Epithelial cell of alveolus of lung (primary cell): ENCODE measurements at places on chromosomes 1 and 21. TPM values are rescaled to one million over a fixed set of nuclear protein-coding genes. Genes with fewer than 3 reads are reported as not detected.

The SNAPIN gene
- 58.3 and 61.5 TPM in 2 replicates for total RNA-seq

The THEMIS2 gene
- total RNA-seq = 12.8 and 14.2 TPM in 2 replicates

The PBX1 gene
- total RNA-seq = 26.6 and 120 TPM in 2 replicates

The LIN9 gene
- total RNA-seq = 3.9 and 5.6 TPM in 2 replicates

The SLC45A1 gene
- total RNA-seq = 4.3 and 7.2 TPM in 2 replicates

The ZFP69 gene
- 3.0 TPM in 2 replicates for total RNA-seq

The PRDM16 gene
- 0.65 TPM in 1 of 2 replicates, not detected in the other for total RNA-seq

The MTFR1L gene
- total RNA-seq = 38.8 and 66.0 TPM in 2 replicates

The DLGAP3 gene
- total RNA-seq = under 0.01 and 0.08 TPM in 2 replicates

The SPRR3 gene
- not detected in 2 replicates for total RNA-seq

The CCDC27 gene
- total RNA-seq = not detected in 2 replicates

The LYPD8 gene
- not detected in 2 replicates for total RNA-seq

The RIMS3 gene
- total RNA-seq = 0.16 and 0.52 TPM in 2 replicates

The SLC5A9 gene
- total RNA-seq = not detected in 2 replicates

The NCF2 gene
- total RNA-seq = 5.3 TPM in 1 of 2 replicates, not detected in the other

The SPRR5 gene
- not detected in 2 replicates for total RNA-seq

The LHX8 gene
- not detected in 2 replicates for total RNA-seq

The PTGS2 gene
- total RNA-seq = 4.8 and 16.0 TPM in 2 replicates

The CD1C gene
- total RNA-seq = not detected in 2 replicates

The HTR6 gene
- total RNA-seq = not detected in 2 replicates

The UTS2 gene
- not detected in 2 replicates for total RNA-seq

The CTSE gene
- 0.13 TPM in 1 of 2 replicates, not detected in the other for total RNA-seq

The PRSS38 gene
- not detected in 2 replicates for total RNA-seq

The ALPL gene
- 0.13 and 1.7 TPM in 2 replicates for total RNA-seq

The SRM gene
- 41.0 and 78.9 TPM in 2 replicates for total RNA-seq

The ADAM30 gene
- 0.16 TPM in 1 of 2 replicates, not detected in the other for total RNA-seq

The PDIK1L gene
- 2.7 and 5.9 TPM in 2 replicates for total RNA-seq

The CASZ1 gene
- 0.13 and 0.16 TPM in 2 replicates for total RNA-seq

The CTXND2 gene
- not detected in 2 replicates for total RNA-seq

The FCRL4 gene
- total RNA-seq = not detected in 2 replicates

The KRTAP15-1 gene
- not detected in 2 replicates for total RNA-seq
